ENCODE measurements at places on chromosomes 1 and 21.

GRCh38 chr1:3049905-3050304 is 19.1 kb upstream of the PRDM16 start:
- no peak for DNase-seq

GRCh38 chr1:32761253-32761877 is 55.8 kb downstream of the YARS1 start:
- DNase-seq: peak; percentile 28

GRCh38 chr1:16178596-16179497 is 23.0 kb upstream of the EPHA2 start:
- DNase-seq: no peak

DNA sequence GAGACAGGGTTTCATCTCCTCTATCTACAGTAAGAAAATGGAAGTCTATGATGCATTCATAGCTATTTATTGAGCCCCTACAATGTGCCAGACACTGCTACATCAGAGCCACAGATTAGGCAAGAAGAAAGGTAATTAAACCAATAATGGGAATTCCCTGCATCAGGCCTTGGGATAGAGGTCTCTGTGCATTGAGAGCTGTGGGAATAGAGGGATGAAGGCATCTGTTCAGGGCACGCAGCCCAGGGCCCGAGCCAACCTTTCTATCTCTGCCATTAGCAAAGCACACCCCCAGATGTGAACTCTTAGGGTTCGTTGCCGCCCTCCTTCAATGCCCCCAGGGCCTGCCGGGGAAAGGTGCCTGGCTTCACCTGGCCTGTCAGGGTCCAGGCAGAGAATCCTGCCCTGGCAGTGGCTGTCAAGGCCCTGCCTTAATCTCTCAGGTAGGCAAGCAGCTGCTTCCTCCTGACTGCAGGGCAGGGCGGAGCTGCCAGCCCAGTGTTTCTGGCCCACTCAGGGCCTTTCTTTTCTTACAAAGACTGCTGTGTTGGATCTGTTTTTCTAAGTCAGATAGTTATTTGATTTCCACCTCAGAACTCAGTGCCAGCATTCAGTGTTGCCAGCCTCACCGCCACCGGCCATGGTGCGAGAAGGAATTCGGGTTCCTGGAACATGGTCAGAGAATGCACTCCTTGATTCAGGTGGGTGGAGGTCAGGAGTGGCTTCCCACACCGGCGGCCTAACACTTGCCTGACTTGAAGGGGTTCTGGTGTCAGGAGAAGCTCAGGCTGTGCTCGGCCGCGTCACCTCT is 76.1 kb downstream of the PGM1 start:
- no peak for DNase-seq

- DNase-seq: no peak
These were observed 450.2 kb downstream of the KIF26B start for GRCh38 chr1:245604979-245605378.

DNA sequence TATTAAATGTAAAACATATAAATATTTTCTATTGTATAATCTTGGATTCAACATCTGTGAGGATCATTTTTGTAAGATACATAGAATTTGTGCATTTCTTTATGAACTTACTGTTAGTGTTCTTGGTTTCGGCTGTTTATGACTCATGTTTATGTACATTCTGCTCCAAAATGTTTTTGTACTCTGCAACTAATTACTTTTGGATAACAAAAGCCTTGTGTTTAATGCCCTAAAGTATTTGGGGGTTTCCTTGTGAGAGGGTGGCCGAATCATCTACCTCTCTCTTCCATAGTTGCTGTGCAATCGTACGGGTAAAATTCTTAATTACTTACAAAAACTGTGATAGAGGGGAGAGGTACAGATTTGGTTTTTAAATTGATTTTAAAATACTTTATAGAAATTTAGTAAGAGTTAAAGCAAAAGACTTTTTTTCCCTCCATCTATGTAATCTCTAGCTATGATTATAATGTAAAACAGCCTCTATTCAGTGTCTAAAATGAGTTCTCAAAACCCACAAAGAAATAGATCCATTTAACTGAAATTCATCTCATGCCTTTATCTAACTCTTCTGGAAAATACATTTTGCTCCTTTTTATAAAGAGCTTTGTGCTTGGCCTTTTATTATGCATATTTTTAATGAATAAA is 38.7 kb upstream of the LRRC8C start:
- no peak for DNase-seq

DNA sequence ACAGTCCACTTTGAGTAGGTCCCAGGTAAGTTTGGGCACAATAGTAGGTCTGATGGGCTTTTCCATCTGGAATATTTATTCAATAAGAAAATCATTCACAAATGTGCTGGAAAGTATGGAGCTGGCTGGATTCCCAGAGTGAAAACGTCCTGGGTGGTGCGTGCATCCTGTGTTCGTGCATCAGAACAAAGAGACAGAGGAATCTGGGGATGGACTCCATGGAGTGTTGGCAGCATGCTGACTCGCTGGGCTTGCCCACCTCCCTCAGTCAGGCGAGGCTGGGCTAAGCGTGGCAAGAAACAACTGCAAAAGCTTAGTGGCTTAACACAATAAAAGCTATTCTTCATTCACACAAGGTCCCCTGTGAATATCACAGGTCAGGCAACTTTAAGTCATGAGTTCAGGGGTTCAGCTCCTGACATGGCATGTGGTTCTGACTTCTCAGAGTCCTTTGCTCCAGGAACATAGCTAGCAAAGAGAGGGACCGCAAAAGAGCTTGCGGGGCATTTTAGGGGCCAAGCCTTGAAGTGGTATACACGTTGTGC is 151.6 kb upstream of the ZNF644 start:
- DNase-seq: no peak

DNA sequence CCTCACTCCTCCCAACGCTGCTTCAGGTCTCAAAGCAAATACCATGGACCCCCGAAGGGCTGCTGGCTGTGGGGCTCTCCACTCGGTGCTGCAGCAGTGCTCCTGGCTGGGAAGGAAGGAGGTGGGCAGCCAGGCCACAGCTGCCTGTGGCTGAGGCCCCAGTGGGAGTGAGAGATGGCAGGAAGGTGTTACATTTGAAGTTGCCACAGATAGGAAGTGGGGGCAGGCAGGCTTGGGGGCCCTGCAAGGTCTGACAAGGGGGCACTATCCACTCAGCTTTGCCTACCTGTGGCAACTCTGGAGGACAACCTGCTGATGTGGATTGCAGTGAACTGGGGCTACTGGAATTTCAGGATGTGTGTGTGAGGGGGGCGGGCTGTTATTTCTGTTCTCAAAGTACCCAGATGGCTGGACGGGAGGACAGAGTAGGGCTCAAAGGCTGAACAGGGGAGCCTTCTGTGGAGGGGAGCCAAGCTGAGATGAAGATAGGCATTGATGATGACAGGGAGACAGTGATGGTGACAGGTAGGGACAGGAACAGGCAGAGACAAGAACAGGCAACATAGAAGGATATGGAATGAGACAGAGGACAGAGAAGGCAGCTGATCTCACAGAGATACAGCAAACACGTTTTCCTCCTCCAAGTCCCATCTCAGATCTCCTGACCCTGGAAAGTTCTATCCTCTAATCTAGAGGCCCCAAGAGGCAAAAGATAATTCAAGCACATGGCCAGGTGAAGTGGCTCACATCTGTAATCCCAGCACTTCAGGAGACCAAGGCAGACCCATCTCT is 1.8 kb downstream of the ZNF683 start:
- DNase-seq: no peak

DNA sequence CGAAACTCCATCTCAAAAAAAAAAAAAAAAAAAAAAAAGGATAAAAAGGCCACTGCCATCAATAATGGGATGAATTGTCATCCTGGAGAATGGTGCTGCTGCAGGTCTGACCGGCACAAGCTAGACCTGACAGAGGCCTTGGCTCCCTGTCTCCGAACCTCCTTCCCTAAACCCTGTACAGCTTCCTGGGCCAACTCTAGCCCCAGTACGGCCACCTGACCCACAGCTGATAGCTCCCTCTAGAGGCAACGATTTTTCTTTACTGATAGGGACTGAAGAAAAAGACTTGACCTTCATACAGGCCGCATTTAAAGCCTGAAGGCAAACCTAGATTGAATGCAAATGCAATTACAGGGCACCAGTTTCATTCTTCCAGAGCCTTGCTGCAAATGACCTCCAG is 30.7 kb downstream of the NOL9 start:
- peak; percentile 56 for DNase-seq

DNA sequence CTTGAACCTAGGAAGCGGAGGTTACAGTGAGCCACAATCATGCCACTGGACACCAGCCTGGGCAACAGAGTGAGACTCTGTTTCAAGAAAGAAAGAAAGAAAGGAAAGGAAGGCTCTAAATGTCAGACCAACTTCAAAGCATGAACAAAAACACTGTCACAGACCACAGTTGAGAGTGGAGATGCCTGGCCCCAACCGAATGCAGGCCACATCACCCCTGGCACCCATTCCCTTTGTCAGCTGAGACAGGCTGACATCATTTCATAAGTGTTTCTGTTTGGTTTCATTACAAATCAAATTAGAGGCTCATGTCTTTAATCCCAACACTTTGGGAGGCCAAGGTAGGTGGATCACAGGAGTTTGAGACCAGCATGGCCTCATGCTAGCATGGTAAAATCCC is 28.6 kb upstream of the NADK start:
- DNase-seq: no peak

- peak; percentile 47 for DNase-seq
These were observed at the start of gene MLLT11 for GRCh38 chr1:151060007-151060656. MLLT11 (plus strand) TSS chr1:151060397; CDS start chr1:151067225, 6,828 bp downstream.

GRCh38 chr1:17286646-17287045 is 21.4 kb upstream of the PADI4 start:
- no peak for DNase-seq

GRCh38 chr1:30085811-30086770 is 637.3 kb downstream of the MATN1 start:
- peak; percentile 75 for DNase-seq

GRCh38 chr1:47991673-47992072 is 5.5 kb downstream of the TRABD2B start:
- DNase-seq: no peak

DNA sequence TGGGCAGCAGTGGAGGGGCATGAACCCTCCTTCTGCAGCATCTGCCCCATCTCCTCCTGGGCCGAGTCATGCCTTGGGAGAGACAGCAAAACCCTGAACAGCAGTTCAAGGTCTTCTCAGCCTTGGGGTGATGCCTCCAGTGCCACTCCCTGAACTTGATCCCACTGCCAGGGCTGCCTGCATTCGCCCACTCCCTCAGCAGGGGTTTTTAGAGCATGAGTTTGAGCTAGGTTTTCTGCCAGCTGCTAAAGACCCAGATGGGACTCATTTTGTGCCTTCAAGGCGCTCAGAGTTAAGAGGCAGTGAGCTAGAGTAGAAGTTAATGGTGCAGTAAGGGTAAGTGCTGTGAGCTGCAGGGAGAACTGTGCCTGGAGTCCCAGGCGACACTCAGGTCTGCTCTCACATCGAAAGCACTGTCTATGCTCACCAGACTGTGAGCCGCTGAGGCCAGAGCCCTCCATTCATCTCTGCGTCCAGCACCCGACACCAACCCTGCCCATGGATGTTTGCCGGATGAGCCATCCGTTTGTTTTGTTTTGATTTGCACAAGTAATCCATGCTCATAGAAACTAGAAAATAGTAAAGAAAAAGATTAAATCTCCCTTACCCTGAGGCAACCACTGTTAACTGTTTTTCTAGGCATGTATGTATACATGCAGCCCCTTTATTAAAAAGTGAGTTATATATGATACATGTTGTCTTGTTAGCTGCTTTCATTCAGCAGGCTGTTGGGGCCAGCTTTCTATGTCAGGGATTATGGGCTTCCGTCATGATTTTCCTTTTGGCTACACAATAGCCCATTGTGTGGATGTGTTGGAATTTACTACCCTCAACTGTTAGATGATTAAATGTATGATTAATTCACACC is 67.8 kb downstream of the VPS26C start:
- DNase-seq: no peak

DNA sequence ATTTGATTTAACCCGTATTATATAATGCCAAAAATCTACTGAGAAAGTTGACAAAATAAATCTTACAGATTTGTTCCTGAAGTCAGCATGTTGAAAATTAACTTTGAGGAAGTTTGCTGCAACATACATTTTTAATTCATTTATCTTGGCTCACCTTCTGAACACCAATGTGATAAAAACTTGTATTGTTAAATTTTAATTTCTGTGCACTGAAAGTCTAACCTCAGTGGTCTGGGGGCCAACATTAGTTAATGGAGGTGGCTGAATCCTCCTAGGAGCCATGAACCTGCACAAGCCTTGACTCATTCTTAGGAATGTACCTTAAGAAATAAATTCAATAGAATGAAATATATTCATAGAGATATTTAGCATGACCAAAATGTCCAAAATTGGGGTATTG is 95.3 kb downstream of the ADSS2 start:
- DNase-seq: no peak

- DNase-seq: no peak
These were observed 27.2 kb downstream of the ERI3 start for GRCh38 chr1:44327679-44328491.

GRCh38 chr1:207959141-207959825 is 48.4 kb upstream of the CD34 start:
- DNase-seq: peak; percentile 51

- DNase-seq: no peak
These were observed 16.5 kb upstream of the PIGM start for GRCh38 chr1:160048335-160048734.

DNA sequence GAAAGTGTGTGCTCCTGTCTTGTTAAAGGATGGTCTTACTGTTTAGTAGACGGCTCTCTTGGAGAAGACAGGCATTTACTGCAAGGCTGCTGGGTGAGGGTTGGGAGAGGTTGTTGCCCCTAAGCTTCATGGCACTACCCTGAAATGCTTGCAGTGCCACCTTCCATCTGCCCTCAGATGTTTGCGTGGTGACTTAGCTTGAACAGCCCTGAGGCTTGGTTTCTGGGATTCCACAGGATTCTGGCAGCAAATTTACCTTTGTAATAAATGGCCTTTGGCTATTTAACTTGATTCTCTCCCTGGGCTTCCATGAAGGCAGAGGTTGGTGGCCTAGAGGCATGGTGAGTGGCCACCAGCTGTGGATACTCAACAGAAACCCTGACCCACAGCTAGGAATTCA is 11.6 kb downstream of the MTARC1 start:
- no peak for DNase-seq

DNA sequence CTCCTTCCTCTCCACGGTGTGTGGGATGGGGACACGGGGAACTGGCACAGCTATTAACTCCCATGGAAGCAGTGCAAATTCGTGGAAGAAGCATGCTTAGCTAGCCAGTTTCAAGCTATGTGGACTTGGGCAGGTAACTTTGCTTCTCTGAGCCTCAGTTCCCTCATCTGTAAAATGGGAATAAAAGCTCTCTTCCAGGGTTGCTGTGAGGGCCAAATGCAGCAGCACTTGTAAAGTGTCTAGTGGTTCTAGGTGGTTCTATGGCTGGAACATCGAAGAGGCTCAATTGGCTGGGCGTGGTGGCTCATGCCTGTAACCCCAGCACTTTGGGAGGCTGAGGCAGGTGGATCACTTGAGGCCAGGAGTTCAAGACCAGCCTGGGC is 43.3 kb downstream of the DHRS3 start:
- no peak for DNase-seq

DNA sequence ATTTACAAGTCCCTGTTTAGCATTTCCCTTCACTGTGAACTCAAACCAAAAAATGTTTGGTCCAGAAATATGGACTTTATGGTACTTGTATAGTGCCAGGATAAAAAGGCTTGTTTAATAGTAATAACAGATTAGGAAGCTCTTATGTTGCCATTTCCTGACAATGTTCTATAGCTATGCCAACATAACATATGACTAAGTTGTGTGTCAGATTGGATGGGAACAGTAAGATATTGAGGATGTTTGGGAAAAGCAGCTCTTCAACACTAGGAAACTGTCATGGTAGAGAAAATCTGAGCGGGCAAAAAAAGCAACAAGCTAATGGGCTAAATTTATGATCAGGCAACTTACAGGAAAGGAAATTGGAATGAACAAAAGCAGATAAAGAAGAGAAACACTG is 287.1 kb upstream of the ADGRL4 start:
- no peak for DNase-seq
